ENCODE measurements at places on chromosomes 6 and 20. TPM values are rescaled to one million over a fixed set of nuclear protein-coding genes. Genes with fewer than 3 reads are reported as not detected.

RIPOR2 gene
- 9.0 TPM for total RNA-seq

PAK5 gene
- not detected for total RNA-seq

B4GALT5 gene
- 48.1 TPM for total RNA-seq

OR2H1 gene
- not detected for total RNA-seq

C4A gene
- 447 TPM for total RNA-seq

IL17F gene
- not detected for total RNA-seq

HLA-DRB1 gene
- 136 TPM for total RNA-seq

TRIM31 gene
- not detected for total RNA-seq

TAAR9 gene
- total RNA-seq, result not detected

HRH3 gene
- total RNA-seq, result not detected

TOMM34 gene
- total RNA-seq, result 27.5 TPM

- no peak for DNase-seq
Observed at GRCh38 chr6:101286146-101286545, 107.4 kb upstream of the GRIK2 start.

DNA sequence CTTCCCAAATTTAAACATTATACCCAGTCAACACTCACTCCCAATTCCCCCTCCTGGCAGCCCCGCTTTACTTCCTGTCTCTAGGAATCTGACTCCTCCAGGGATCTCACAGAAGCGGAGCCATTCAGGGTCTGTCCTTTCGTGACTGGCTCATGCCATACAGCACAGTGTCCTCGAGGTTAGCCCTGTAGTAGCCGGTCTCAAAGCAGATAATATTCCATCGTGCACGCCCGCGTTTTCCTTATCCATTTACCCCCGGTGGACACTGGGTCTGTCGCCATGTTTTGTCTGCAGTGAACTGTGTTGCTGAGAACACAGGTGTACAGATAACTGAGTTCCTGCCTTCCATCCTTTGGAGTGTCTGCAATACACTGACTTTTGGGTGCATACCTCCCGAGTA lies 95.3 kb downstream of the TTLL2 start:
- no peak for DNase-seq

DNA sequence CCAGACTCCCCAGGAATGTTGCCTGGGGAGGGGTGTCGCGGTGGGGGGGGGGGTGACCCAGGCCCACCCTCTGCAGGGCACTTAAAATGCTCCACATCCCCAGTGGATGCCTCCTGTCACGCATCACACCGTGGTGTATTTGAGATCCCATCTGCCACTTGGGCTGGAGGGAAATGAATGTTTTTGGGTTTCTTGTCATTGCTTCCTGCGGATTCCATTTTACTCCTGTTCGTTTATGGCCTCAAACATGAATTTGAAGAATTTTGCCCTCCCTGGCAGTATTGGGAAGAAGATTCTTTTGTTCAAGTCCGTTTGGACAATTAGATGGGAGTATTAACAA lies 544 bp upstream of the KHDC1 start:
- DNase-seq, result no peak

DNA sequence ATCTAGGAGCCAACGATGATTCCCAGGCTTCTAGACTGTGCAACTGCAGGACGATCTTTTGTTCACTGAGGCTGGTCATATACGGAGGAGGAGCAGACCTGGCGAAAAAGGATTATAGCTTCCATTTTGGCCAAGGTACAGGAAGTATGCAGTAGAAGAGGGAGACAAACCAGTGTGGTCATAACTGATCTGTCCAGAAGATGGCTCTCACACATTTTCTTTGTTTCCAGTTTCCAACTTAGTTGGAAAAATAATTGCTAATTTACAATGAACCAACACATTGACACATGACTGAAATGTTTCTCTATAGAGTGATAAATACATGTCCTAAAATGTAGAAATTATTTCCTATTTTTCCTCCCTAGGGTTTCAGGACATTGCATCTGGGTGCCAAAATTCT lies 364.1 kb upstream of the BTBD3 start:
- no peak for DNase-seq

DNA sequence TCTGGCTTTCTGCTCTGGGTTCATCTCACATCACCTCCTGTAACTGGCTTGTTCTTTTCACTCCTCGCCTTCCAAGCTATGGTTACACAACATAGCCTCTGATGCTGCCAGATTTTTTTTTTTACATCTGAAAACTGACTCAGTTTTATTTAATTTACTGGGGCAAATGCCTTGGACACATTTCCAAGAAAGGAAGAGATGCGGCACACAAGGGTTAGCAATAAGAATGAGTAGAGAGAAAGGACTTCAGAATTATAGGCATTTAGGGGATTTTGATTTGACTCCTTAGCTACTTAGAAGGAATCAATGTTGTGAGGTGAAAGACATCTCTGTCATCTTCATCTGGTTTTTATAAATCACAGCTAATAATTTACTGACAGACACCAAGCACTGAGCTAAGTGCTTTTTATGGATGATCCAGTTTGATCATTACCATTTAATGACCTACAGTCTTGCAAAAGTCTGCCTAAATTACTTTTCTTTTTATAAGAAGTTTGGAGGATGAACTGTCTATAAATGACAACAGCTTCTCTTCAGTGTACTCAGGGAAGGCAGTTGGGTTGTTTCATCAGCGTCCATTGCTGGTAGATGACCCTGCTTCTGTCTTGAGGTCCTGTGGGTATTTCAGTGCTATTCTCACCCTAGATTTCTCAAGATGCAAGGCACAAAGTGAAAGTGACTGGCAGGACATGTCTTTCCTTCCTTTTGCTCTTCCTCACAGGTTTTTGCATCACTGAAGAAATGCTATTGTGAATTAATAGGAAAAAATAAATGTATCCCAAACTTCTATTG lies 31.1 kb downstream of the LAMA4 start:
- DNase-seq, result no peak

DNA sequence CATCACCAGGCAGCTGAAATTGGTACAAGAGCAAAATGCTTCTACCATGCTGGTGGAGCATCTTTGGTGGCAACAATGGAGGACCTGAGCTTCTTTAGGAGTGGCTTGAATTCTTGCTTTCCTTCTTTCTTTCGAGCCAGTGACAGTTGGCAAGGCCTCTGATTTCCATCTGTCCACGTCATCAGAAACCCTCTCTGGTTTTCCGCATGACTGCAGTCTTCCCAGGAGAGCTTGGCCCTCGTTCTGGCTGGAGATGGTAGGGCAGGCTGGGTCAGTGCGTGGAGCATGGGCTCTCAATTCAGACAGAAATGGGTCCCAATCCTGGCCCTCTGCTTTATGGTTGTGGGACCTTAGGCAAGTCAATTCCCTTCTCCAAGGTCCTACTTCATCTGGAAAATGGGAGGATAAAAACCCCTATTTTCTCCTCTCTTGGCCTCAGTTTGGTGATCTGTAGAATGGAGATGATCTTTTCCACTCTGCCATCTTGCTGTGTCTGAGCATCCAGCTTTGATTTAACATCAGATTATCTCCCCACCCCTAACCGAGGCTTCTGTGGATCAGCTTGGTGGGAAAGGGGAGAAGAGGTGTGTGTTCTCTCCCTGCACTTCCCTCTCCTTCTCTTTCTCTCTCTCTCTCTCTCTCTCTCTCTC lies 3.6 kb upstream of the BPIFB1 start:
- no peak for DNase-seq

GRCh38 chr6:39328066-39328465 lies 5.6 kb upstream of the KCNK16 start:
- DNase-seq, result no peak

DNA sequence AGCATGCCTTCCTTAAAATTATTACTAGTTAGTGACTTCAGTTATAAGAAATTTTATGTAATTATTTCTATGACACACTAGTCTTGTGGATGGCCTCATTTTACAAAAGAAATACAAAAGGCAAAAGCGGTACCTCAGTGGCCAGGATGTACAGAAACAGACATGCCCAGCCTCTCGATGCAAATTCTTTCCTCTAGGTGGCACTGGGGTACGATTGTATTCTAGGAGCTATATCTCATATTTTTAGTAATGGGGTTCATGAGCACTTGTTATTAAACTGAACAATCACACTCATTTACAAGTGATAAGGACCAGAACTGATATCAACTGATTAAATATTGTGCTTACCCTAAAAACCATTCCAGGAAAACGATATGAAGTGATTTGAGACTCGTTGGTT lies 59.8 kb downstream of the SOD2 start:
- no peak for DNase-seq

DNA sequence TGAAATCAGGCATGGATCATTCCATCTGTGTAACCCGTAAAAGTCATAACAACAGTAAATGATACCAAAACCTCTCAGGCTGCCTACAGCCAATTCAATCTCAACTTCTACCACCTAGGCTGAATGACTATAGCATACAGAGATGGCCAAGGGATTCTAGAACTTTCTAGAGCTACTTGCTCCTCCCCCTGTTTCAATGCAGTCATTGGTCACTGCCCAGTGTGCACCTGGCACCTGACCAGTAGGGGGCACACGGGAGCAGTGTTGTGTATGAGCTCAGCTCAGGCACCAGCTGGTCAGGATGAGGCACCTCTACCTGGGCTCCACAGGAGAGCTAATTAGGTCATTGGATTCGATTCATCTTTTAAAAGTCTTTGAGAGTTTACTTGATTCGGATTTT lies 86.2 kb downstream of the PLEKHG1 start:
- no peak for DNase-seq

- no peak for DNase-seq
Observed at GRCh38 chr6:49539102-49539501, 11.4 kb upstream of the C6orf141 start.

DNA sequence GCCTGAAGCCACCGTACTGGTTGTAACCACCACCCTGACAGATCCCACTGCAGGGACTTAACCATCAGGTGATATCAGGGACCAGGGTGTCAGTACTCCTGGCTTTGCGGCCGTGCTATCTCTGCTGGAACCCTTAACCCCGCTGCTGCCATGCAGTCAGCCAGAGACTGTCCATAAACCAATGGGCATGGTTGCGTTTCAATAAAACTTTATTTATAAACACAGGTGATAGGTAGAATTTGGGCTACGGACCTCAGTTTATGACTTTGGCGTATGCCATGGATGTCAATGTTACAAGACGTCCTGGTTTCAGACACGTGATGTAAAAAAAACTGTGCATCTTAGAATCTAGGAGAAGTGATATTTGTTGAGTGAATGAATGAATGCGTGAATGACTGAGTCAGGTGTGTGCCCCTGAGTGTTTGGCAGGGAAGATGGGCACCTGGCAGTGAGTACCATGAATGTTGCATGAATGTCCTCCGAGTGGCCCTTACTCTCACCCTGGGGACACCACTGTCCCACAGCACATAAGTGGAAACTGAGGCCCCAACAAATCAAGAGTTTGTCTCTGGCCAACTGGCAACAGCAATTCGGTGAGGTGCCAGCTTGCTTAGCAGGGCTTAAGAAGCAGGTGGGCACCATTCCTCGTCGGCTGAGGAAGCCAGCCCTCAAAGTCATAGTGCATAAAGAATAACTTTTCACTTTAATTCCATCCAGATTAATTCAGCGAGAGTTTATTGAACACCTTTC lies 64.0 kb upstream of the APCDD1L start:
- DNase-seq, result no peak

DNA sequence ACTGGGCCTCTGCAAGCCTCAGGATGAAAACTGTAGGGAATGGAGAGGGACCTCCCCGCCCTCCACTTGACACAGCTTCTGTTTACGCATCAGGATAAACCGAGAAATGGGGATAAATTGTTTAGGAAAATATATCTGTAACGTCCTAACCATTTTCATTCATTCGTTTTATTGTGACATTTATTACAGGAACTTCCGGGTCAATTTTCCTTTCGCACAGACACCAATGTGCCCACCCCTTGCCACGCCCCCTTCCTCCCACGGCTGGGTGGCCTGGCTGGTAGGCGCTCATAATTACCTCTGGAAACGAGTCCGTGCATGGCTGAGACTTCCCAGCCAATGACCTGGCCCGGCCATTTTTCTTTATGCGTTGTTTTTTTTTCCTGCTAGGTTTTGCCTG lies 96.1 kb downstream of the BMP7 start:
- DNase-seq, result no peak

- no peak for DNase-seq
Observed at GRCh38 chr6:131890091-131890490, 61.1 kb downstream of the CCN2 start.

DNA sequence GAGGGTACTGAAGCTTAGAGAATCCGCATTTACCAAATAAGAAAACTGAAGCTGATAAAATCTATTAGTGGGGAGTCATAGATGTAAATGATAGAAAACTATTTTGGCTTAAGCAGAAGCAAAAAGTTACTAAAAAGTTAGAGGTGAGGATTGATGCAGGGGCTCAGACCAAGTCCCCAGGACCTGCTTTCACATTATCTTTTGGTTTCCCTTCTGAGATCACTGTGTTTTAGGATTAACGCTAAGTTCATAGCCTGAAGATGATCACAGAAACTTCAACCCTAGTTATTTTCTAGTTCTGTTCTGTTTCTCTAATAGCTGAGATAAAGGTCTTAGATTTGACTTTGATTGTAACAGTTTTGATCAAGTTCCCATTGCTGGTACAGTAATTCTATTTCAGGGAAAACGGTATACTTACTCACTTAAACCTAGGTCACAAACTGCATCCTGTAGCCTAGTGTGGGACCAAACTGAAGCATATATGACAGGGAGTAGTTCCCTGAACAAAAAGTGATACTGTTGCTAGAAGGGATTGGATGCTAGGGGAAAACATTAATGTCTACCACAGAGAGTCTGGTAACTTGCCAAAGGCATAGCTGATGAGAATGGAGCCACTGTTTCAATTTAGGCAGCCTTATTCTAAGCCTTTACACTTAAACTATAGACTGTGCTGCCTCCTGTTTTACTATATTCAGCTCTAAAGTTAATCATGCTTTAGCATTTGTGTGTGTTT lies 13.1 kb downstream of the CYB5R4 start:
- DNase-seq, result no peak

DNA sequence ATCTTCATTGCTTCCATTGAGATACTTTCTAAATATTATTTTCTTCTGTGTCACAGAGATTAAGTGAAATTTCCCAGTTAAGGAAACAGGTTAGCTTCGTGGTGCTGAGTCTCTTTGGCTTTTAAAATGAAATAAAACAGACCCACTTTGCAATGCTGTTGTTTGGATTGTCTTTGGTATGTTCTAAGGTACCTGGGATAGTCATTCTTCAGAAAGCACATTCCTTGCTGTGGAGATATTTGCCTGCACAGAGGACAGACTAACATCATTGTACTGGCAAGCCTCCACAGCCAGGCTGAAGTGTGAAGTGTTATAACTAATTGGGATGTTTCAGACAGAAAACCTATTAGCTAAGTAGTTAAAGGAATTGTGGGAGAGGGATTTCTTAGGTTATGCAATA lies 148.8 kb upstream of the EPHA7 start:
- no peak for DNase-seq

DNA sequence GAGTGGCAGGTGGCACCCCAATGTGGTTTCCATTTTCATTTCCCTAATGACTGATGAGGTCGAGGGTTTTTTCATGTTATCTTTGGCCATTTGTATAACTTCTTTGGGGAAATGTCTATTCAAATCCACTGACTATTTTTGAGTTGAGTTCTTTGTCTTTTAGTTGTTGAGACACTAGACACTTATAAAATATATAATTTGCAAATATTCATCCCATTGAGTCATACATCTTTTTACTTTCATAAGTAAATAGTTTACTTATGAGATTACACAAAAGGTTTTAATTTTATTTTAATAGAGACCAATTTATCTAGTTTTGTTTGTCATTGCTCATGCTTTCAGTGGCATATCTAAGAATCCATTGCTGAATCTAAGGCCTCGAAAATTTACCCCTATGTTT lies 49.5 kb downstream of the THBS2 start:
- no peak for DNase-seq

All from ovary (tissue), 10 donors.